Lung (tissue), 17 donors: ENCODE measurements at places on chromosomes 7 and 10. TPM values are rescaled to one million over a fixed set of nuclear protein-coding genes. Genes with fewer than 3 reads are reported as not detected.

The SMKR1 gene
- total RNA-seq, result 0.51 TPM

DNA sequence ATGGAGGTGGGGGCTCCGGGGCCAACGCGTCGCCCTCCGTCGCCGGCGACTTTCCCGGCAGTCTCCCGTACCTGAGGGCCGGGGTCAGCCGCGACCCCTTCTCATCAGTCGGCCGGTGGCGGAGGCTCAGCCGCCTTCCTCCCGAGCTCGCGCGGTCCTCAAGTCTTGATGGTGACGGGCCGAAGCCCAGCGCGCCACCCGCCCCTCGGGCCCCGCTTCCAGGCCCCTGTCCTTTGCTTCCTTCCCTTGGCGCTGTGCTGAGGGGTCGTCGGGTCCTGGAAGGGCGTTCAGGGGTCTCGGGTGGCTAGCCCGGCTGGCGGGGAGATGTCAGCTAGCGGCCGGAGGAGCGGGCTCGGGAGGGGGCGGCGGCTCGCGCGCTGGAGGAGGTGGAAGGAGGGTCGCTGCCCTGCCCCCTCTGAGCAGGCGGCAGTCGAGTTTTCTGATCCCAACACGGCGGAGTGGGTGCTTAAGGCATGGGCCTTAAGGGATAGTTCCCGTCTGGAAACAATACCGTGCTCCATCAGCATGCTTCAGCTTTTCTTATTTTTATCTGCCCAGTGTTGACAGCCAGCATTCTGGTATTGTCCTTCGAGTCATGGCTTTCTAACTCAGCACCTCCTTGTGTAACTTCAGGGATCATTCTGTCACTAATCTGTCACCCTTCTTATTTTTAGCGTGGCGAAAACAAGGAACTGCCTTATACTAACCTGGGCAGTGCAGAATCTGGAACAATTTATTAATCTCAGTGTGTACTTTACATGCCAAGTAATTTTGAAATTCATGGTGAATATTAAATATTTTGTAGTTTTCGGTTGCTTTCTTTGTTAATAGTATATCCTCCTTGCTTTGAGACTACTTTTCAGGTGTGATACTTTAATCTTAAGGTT is 748 bp downstream of the PHTF2 start:
- peak; percentile 73 for DNase-seq

GRCh38 chr10:130009228-130009627 is 45.2 kb upstream of the EBF3 start:
- no peak for DNase-seq

GRCh38 chr7:25579778-25580075 is 351.4 kb upstream of the NPVF start:
- DNase-seq, result no peak

The VGF gene
- 1.4 TPM for total RNA-seq

- no peak for DNase-seq
Observed at GRCh38 chr7:19248681-19249080, 103.5 kb upstream of the FERD3L start.

DNA sequence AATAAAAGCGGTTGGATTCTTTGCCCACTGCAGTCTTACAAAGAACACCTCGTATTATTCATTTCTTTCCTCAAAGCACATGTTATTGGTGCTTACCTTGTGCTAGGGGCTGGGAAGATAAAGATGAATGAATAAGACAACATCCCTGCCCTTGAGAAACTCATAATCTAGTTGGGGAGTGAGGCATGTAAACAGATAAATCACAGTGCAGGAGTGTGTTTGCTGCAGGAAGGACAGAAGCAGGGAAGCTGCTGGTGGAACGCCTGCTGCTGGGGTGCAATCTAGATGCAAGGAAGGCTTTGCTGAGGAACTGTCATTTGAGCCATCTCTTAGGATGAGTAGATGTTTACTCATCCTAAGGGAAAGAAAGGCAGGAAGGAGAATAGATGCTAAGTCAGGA is 135.6 kb downstream of the TMEM178B start:
- DNase-seq, result no peak

The DYNC1I1 gene
- 2.1 TPM for total RNA-seq

DNA sequence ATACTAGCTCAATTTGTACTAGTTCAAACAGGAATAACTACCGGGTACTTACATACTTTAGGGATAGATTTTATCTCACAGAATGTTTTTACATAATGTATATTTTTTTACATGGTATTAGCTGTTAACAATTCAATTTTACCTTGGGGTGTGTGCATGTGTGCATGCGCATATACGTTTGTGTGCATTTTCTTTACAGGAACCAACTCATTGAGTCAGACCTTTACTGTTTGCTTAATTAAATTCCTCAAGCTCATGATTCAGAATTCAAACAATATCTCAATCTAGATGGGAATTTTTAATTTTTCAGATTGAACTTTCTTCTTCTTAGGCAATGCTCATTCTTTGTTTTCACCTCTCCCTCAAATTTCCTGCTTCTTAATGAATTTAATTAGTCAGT is 24.7 kb upstream of the WASL start:
- no peak for DNase-seq

The UCN3 gene
- 0.28 TPM for total RNA-seq

GRCh38 chr7:36473454-36474282 is 84.0 kb downstream of the ANLN start:
- peak; percentile 36 for DNase-seq

The SUN3 gene
- total RNA-seq, result not detected

- no peak for DNase-seq
Observed at GRCh38 chr7:135169141-135169963, 1.2 kb downstream of the CYREN start.

The SFTPA1 gene
- 8,195 TPM for total RNA-seq

The ZNF736 gene
- 16.2 TPM for total RNA-seq

The ZNF248 gene
- 38.0 TPM for total RNA-seq

The PGAM2 gene
- total RNA-seq, result 0.85 TPM

The CPA2 gene
- 2.0 TPM for total RNA-seq

GRCh38 chr10:50619882-50620281 is 3.9 kb downstream of the SGMS1 start:
- no peak for DNase-seq

The TECTB gene
- total RNA-seq, result not detected

GRCh38 chr10:8065651-8066050 is 11.2 kb downstream of the GATA3 start:
- DNase-seq, result peak; percentile 56

GRCh38 chr7:139231513-139232376 is 708 bp downstream of the UBN2 start:
- DNase-seq, result peak; percentile 36

The AKR1C4 gene
- total RNA-seq, result not detected

The CDK14 gene
- total RNA-seq, result 117 TPM

DNA sequence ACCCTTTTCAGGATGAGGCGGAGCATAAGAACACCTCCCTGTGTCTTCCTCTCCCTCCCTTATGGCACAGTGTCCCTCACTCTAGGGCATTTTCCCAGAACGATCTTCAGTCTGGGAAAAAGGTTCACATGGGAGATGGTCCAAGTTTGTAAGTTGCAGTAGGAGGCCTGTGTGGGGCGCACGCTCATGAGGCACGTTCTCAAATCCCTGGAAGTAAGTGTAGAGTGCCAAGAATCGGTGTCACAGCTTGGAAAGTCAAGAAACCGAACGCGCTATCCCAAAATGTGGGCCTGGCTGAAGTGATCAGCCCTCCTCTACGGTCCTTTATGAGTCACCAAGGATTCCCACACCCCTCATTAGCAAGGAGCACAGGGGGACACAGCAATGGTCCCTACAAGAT is 23.9 kb upstream of the SMARCD3 start:
- no peak for DNase-seq

The CYP2C8 gene
- 1.0 TPM for total RNA-seq

DNA sequence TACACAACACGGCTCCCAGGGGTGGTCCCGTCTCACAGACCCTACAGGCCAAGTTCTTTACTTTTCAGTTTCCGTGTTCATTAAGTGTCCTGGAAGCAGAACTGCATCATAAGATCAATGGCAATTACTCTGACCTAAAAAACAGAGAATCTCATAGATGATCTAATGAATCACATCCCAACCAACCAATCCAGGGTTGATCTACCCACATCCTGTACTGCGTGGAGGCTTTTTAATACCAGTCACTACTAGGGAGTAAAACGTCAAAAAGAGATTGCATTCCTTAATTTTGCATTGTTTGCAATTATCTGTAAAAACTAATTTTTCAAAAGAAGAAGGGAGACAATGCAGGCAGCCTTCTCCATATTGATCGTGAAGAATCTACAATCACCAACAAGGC is 72.6 kb downstream of the PARD3 start:
- DNase-seq, result no peak

- DNase-seq, result no peak
Observed at GRCh38 chr10:57706576-57707299, 561.0 kb downstream of the IPMK start.

- no peak for DNase-seq
Observed at GRCh38 chr7:159064121-159064815, 80.4 kb downstream of the VIPR2 start.

- no peak for DNase-seq
Observed at GRCh38 chr7:157267516-157267915, 69.3 kb upstream of the DNAJB6 start.

DNA sequence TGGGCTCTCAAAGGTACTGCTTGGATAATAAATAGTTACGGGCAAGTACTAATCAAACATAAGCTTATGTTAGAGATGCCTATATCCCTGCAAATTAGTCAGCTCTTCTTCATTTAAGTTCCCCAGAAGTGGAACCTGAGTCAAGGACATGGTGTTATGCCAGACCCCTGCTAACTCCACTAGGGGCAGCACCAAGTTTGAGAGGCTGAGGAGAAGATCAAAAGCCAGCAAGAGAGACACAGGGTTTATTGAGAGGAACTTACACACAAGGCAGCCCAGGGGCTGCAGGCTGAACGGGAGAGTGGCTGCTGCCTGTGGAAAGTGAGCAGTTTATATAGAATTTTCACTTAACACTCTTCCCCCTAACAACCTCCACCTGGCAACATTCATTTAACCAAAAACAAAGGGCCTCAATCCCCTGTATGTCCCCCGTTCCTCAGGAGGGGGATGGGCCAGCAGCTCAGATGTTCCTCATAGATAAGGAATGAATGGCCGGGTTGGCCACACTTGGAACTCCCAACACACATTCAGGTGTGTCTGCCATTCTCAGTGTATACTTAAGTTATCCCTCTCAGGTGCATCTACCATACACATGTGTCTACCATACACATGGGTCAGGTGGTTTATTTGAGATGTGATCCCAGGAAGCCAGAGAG is 62.6 kb upstream of the GHITM start:
- no peak for DNase-seq

The CRPPA gene
- total RNA-seq, result 3.6 TPM

The VAX1 gene
- total RNA-seq, result not detected

GRCh38 chr7:120860156-120860555 is 2.2 kb upstream of the TSPAN12 start:
- DNase-seq, result no peak

GRCh38 chr10:117928741-117929140 is 118.0 kb downstream of the RAB11FIP2 start:
- no peak for DNase-seq

- DNase-seq, result no peak
Observed at GRCh38 chr7:30502470-30503251, 2.0 kb downstream of the GGCT start.

GRCh38 chr7:84389242-84389641 is 194.7 kb upstream of the SEMA3A start:
- no peak for DNase-seq

GRCh38 chr7:105723572-105723971 is 142.3 kb upstream of the EFCAB10 start:
- DNase-seq, result peak; percentile 82

GRCh38 chr7:140435252-140435895 is 31.5 kb downstream of the RAB19 start:
- DNase-seq, result peak; percentile 34

- DNase-seq, result peak; percentile 65
Observed at GRCh38 chr7:99473315-99473596, 566 bp downstream of the ZNF789 start.

The ASIC3 gene
- total RNA-seq, result 3.9 TPM
